ENCODE measurements at places on chromosomes 12 and 14. TPM values are rescaled to one million over a fixed set of nuclear protein-coding genes. Genes with fewer than 3 reads are reported as not detected.
A peak's percentile ranks its signal among the peaks of the same experiment; 100 is the strongest.

GRCh38 chr14:53979113-53979681 is 22.6 kb upstream of the BMP4 start:
- no peaks in the 10 kb centered on the region for H3K4me1 ChIP-seq
- H3K36me3 ChIP-seq = no peaks in the 10 kb centered on the region
- H3K27ac ChIP-seq = no peak overlapping the region

GRCh38 chr12:48105867-48106680 is at the start of gene SENP1:
TSS of gene SENP1 (minus strand) at chr12:48106079. CDS start at chr12:48101472, 4,607 bp downstream.
- peaks cover 4% of the 10 kb centered on the region for H3K4me1 ChIP-seq
- H3K27ac ChIP-seq = peak within 1 kb of the TSS; percentile 85
- H3K27me3 ChIP-seq = no peaks in the 10 kb centered on the region
- H3K36me3 ChIP-seq = no peaks in the 10 kb centered on the region
- peak; percentile 92 for DNase-seq
- peak within 1 kb of the TSS; percentile 65 for H3K4me3 ChIP-seq

WNT1 gene
- not detected for total RNA-seq

GRCh38 chr12:56104815-56105608 is 653 bp downstream of the PA2G4 start:
- H3K27ac ChIP-seq = no peak overlapping the region
- H3K4me3 ChIP-seq = peak overlapping the region; percentile 67
- H3K36me3 ChIP-seq = peaks cover 4% of the 10 kb centered on the region
- H3K4me1 ChIP-seq = peaks cover 9% of the 10 kb centered on the region
